ENCODE measurements at places on chromosomes 6 and 20.

- peak; percentile 47 for DNase-seq
Measured at GRCh38 chr6:75526502-75527127, 33.0 kb upstream of the FILIP1 start.

- no peak for DNase-seq
Measured at GRCh38 chr6:35698858-35699257, 10.1 kb upstream of the FKBP5 start.

GRCh38 chr20:40262219-40262618 lies 426.8 kb downstream of the MAFB start:
- no peak for DNase-seq

- DNase-seq, result no peak
Measured at GRCh38 chr20:17560344-17561074, 9.4 kb upstream of the DSTN start.

DNA sequence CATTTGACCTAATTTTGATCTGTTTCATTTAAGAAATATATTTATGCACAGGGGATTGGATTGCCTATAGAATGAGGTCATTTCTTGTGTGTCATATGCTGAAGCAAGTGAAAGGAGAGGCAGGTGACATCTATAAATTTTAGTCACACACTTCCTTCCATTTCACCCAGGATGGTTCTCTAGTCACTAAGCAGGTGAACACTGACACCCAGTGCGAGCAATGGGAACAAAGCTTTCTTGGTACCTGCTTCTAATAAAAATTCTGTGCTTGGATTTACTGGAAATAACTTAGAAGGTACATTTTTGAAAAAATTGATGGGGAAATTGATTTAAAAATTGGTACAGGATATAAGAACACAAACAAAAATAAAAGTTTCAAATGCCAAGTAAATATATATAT lies 66.9 kb upstream of the MC3R start:
- no peak for DNase-seq

DNA sequence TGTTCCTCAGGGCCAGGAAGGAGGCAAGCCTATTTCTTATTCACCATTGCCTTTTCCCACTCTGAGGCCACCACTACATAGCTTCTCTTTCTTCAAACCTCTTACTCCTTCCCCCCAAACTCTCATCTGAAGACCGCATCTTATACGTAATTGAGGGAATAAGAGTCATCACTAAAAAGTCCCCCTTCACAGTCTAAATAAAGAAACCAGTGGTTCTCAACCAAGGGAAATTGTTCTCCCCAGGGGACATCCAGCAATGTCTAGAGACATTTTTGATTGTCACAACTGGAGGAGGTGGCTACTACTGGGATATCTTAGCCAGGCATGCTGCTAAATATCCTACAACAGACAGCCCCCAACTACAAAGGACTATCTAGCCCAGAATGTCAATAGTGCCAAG lies 327.6 kb upstream of the CNR1 start:
- DNase-seq, result no peak

DNA sequence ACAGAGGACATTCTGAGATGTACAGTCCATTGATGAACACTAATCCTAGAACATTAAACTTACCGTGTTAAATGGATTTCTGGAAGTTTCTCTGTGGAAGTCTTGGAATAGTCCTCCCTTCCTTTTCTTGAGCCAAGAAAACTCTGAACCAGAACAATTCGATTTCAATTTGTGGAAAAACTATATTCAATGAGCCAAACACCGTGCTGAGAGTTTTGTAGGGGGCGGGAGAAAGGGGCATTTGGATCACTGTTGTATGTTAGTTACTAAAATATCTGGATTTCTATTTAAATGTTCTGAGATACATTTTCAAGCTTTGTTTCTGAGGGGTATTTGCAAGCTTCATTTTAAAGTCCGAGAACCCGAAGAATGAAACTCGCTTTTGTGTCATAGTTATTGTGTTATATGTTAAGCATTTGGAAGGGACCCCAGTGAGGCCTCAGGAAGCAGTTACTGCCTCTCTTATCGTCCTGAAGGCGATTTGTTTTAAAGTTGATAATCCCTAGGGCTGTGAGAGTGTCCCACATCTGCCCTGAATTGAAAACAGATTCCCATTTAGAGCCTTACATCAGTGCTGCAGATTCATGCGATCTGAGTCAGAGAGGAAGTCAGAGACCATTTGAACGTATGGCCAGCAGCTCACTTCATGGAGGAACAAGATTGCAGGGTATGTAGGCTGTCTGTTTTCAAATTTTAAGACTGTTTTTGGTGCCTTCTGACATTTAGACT lies 70.8 kb upstream of the SASH1 start:
- DNase-seq, result peak; percentile 87

DNA sequence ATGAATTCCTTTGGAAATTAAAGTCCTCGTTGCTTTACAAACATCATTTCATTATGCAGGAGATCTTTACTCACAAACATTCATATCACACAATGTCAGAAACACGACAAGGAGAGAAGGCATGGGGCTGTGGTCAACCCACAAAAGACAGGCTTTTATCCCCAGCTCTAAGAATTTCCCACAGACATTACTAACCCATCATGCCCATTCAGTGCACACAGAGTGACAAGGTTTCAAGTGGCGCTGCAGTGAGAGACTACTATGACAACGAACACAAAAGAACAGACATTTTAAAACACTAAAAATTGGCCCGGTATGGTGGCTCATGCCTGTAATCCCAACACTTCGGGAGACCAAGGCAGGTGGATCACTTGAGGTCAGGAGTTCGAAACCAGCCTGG lies 579.8 kb upstream of the AGPAT4 start:
- DNase-seq, result no peak

GRCh38 chr6:42158011-42158410 lies 15.2 kb upstream of the GUCA1A start:
- DNase-seq, result no peak

DNA sequence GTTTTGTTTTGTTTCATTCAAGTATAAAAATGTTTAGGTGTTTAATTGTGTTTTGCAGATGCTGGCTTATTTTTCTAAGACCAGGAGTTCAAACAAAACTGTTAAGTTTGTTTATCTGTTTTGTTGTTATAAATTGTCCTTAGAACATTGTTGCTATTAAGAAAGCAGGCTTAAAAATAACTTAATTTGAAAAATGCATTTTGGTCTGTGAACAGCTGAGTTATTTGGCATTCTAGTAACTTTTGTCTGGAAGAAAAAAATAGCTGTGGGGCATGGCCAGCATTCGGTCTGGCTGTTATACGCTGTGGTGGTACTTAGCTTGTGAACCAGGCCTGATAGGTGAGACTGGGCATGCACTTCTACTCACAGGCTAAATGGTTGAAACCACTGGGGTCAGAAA lies 37.8 kb downstream of the SLX4IP start:
- no peak for DNase-seq

DNA sequence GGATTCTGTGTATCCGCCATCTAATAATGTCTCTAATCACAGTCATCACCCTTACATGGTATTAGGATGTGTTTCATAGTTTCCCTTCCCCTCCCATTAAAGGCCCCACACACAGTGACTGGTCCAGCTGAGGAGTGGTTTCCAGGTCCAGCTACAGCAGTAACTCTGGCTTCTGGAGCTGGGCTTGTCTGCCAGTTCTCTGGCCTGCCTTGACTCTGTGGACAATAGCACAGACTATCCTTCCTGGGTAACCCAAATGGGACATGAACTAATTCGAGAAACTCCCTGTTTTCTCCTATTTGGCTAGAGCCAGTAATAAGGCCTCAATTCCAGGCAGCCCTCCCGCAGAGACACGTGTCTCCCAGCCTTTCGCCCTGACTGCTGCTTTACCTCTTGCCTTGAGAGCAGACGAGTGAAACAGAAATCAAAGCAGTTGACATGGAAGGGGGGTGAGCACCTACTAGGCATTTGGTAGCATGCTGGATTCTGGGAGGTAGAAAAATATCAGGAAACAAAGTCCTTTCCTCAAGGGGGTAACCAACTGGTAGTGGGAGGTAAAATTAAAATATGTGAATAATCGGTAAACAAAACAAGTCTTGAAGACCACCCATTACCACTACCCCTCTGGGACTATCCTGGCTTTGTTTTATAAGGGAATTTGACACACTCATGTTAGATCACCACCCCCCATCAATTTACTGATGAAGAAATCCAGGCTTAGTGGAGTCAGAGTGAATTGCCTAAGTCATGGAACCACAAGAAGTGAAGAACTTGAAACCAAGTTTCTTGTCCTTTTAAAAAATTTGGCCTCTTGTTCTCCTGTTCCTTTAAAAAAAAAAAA lies 1.2 kb downstream of the TRAF3IP2 start:
- DNase-seq, result no peak

- no peak for DNase-seq
Measured at GRCh38 chr6:83370567-83370966, 60.3 kb downstream of the ME1 start.

DNA sequence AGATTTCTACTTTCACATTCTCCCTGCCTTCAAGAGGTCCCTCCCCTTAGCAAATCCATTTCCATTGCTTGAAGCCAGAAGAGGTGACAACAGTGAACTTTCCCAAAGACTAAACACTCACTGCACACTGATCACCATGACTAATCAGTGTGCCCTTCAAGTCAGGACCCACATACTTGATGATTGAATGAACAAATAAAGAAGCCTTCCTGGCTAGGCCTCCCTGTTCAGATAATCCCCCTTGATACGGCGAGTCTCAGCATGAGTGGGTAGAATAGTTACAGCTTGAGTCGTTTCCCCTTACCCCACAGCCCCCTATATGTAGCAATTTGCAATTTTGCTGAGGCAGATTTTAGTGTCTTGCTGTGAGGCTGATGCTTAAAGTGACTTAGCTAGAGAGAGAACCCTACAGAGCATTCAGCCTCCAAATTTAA lies 102.2 kb downstream of the UNC5CL start:
- DNase-seq, result peak; percentile 90

GRCh38 chr6:41642960-41643898 lies 5.0 kb downstream of the MDFI start:
- no peak for DNase-seq

DNA sequence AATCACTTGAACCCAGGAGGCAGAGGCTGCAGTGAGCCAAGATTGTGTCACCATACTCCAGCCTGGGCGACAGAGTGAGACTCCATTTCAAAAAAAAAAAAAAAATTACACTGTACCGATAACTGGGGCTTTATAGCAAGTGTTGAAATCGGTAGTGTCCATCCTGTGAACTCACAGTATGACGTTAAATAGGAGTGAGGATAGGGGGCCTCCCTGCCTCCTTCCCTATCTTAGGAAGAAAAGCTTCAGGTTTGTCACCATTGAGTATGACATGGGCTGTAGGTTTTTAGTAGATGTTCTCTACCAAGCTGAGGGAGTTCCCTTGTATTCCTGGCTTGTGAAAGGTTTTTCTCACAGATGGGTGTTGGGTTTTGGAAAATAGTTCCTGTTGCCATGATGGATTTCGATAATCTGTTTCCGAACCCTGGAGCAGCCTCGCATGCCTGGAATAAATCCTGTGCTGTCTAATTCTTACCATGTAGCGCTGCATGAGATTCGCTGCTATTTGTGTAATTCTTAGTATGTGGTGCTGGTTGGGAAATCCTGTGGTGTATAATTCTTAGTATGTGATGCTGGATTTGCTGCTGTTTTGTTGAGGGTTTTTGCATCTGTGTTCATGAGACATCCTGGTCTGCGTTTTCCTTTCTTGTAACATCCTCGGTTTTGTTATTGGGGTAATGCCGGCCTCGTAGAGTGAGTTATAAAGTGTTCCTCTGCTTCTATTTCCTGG lies 23.6 kb downstream of the NTSR1 start:
- no peak for DNase-seq

DNA sequence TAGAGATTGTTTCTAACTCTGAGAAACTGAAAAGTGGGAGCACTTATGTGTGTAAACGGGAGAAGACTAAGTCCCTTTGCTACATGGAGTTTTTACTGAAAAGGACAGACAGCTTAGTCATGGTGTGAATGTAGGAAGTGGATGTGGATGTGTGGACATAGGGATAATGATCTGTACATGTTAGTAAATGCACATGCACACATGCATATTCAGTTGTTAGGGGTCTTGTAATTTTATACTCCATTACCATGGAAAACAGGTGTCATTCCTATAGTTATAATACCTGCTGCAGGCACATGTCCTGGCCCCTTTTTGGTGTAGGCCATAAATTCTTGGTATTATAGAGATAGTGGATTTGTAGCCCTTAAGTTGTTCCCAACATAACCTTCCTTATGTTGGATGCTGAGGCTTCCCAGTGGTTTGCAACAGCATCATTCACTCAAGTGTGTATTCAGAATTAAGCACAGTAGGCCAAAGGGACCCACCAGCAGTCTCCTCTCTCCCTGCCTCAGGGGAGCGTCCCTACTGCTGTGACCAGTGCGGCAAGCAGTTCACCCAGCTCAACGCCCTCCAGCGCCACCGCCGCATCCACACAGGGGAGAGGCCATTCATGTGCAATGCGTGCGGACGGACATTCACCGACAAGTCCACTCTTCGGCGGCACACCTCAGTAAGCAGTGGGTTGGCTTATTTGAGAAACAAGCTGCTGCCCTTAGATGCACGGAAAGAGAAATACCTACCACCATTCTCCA lies 7.3 kb downstream of the GZF1 start:
- DNase-seq, result no peak

DNA sequence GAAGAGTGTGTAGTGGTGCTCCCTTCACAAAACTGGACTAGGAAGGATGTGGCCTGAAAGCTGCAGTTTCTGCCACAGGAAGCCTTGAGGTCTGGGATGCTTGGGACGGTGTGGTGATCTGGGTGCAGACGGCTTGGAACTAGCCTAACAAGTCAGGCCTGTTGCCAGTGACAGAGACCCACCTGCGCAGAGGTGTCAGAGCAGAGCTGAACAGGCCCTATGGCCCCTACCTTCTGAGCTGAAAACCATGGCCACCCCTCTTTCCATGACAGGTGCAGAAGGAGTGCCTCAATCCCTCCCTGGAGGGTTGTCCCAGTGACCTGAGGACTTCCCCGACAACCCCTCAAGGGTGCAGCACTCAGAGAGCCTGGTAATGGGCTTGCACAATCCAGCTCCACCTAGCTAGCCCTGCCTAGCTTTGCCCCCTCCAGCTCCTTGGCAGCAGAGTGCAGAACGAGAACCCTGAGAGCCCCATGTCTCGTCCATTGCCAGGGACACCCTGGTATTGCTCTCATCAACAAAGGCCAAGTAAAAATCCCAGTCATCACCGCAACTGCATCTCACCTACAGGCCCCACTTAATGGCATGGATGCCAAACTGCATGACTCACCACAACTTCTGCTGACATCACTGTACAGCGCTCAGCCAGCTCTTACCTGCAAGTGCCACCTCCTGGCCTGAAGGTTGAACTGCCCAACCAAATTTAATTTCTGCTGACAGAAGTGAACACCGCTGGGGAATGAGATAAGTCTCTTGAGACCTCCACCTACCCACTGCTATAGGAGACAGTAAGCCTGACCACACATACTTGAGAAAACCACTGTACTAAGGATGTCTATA lies 563.1 kb downstream of the TFAP2A start:
- DNase-seq, result no peak

GRCh38 chr6:160137130-160137988 lies 15.7 kb downstream of the SLC22A1 start:
- DNase-seq, result no peak

GRCh38 chr6:154683756-154684523 lies 49.3 kb upstream of the SCAF8 start:
- peak; percentile 19 for DNase-seq

DNA sequence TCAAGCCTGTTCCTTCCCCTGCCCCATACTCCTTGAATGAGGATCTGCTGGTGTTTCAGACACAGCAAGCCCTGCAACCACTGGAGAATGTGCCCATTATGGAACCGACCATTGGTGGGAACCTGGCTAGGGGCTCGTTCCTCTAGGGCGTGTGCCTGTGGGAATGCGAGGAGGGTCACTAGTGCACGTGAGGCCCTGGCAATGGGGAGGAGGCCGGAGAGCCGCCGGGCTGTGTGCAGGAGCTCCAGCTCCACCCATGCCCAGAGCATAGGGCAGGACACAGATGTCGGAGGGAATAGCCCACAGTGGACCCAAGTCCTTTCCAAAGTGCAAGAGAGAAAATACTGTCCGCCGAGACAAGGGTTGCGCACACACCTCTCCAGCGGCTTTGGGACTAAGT lies 99.3 kb downstream of the ERMARD start:
- no peak for DNase-seq

Data from non-pigmented ciliary epithelial cell (primary cell).